ENCODE measurements at places on chromosomes 7 and 10.

GRCh38 chr7:110762546-110763225, 328.2 kb upstream of the LRRN3 start:
- DNase-seq, result no peak

DNA sequence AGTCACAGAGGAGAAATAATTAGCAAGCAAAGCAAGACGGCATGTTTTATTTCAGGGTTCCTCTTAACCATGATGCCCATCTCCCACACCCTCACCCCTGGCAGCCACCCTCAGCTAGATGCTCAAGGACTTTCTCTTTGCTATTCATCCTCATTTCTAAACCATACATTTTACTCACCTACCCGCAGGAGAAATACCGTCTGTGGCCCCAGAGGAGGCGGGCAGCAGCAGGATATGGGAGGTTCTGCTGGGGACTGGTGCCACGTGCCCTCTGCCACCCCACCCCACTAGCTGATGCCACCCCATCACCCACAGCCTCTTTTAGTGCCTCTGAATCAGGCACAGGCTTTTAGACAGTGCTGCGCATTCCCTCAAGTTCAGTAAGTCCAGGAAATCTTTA, 168.7 kb upstream of the ITGB1 start:
- no peak for DNase-seq

DNA sequence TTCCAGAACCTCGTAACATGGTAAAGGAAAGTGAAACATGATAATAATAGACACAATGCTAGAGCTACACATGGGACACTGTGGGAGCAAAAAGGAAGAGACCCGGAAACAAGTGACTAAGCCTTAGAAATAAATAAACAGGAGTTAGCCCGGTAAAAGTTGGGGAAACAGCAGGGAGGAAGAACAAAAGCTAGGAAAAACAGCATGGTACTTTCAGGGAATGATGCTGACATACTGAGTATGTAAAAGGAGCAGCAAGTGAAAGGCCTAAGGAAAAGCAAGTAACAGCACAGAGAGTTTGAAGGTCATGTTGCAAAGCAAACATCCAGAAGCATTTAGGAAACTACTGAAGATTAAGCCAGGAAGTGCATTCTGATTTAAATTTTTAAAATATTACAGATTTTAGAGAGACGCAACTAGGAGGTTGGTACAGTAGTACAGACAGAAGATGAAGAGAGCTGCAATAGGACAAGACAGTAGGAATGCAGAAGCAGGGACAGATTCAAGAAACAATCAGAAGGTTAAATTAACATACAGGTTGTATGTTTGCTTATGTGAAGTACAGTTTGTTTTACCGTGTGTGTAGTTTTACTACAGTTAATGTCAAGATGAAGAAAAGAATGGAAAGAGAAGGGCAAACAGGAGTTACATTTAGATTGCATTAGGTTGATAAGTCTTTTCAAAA, 63.7 kb downstream of the ARHGAP12 start:
- DNase-seq, result no peak

GRCh38 chr7:31646942-31647341, 40.1 kb upstream of the PPP1R17 start:
- DNase-seq, result no peak

- DNase-seq, result no peak
Measured at GRCh38 chr7:158766570-158767281, 62.1 kb upstream of the NCAPG2 start.

DNA sequence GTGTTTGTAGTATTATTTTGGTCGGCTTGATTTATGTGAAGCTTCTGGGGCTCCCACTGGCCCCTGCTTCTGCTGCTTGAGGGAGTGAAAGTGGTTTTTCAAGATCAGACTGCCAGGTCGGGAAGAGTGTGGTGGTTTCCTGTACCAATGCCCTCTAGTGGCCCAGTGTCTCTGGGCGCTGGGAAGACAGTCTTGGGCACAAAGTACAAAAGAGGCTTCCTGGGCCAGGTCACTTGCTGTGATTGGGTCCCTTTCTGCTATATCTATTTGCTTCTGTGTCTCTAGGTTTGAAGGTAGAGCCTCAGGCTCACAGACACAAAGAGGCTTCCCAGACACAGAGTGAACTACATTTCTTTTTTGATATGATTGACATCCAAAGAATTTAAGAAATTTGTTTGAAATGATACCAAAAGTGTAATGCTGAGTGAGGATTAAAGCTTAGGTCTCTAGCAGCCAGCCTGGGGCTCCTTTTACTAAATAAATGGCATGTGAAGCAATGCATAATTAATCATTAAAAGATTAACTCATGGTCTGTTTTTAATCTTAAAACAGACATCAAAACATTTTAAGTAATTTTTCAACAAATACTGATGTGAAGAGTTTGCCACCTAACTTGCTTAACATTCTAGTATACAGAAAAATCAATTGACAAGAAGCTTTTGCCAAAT, 36.3 kb downstream of the ABCB1 start:
- DNase-seq, result peak; percentile 29

- DNase-seq, result no peak
Measured at GRCh38 chr7:2112261-2113198, 120.2 kb downstream of the MAD1L1 start.

DNA sequence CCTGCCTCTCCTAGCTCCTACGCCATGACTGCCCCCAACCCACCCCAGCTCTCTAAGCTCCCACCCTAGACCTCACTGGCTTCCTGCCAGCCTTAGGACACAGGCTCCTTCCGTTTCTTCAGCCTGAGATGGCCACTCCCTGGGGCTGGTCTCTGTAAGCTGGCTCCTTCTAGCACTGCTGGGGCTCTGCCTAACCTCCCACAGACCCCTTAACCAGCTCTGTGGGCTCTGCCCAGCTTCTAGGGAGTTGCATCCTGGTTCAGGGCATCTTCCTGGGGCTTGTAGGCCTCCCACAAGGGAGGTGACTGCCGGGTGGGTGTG, 478.6 kb upstream of the KLF6 start:
- DNase-seq, result no peak

- no peak for DNase-seq
Measured at GRCh38 chr10:68574051-68574450, 13.9 kb downstream of the TET1 start.

DNA sequence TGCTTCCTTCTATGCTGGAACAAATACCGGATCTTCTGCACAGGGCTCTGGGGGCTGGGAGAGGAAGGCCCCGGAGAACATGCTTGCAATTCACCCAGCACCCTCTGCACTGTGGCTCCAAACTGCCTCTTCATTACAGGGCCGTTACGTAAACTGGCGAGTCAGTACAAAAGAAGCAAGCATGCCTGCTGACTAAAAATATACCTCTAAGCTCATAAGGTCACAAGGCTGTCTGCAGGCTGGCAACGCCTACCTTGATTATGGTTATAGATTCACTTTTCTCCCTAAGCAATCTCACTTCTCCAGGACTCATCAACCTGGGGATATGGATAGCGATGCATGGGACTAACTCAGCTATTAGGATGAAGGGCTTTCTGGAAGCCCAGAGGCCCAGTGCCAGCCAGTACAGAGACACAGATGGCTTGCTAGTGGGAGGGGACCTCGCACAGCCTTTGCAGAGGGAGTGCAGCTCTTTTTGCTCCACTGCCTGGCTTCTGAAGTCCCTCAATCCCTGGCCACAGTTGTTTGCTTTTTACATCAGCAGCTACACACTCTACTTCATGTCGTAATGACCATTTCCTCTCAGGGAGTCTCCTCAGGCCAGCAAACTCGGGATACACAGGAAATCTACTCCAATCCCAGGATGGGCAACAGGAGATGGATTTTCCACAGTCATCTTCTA, 96.1 kb downstream of the SH3PXD2A start:
- DNase-seq, result peak; percentile 87

DNA sequence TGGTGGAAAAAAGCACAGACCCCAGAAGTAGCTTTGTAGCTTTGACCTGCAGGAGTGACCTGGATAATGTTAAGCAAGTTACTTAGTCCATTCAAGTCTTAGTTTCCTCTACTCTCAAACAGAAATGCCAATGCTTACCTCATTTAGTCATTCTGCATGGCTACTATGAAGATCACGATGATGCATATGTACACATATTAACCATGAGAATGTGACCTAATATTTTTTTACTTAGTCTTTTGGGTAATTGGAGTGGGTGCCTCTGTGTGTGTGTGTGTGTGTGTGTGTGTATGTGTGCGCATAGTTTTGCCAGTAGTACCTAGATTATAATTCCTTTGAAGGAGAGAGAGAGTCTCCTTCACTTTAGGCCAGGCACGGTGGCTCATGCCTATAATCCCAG, 95.8 kb downstream of the NRP1 start:
- DNase-seq, result no peak

DNA sequence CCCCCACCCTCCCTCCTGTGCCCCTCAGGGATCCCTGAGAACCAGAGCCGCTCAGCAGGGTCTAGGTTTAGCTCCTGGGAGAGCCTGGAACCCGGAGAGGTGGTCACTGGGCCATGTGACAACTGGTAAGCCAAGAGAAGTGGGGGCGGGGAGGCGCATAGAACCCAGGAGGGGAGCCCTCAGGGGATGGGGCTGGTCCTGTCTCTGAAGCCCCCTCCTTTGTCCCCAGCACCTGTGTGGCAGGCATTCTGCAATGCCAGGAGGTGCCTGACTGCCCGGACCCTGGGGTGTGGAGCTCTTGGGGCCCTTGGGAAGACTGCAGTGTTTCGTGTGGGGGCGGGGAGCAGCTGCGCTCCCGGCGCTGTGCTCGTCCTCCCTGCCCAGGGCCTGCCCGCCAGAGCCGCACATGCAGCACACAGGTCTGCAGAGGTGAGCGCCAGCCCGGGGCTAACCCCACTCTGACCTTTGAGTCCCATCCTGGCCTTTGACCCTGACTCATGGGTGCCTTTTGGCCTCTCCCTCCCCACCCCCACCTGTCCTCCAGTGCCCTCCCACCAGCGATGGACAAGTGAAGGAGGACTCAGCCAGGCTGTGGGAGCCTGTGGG, 22.4 kb upstream of the ZNF862 start:
- DNase-seq, result no peak

GRCh38 chr10:62023329-62023728, 121.8 kb downstream of the ARID5B start:
- no peak for DNase-seq

- peak; percentile 68 for DNase-seq
Measured at GRCh38 chr7:101733713-101734475, 83.5 kb upstream of the CUX1 start.

GRCh38 chr10:19778996-19779395, 37.2 kb upstream of the PLXDC2 start:
- no peak for DNase-seq

DNA sequence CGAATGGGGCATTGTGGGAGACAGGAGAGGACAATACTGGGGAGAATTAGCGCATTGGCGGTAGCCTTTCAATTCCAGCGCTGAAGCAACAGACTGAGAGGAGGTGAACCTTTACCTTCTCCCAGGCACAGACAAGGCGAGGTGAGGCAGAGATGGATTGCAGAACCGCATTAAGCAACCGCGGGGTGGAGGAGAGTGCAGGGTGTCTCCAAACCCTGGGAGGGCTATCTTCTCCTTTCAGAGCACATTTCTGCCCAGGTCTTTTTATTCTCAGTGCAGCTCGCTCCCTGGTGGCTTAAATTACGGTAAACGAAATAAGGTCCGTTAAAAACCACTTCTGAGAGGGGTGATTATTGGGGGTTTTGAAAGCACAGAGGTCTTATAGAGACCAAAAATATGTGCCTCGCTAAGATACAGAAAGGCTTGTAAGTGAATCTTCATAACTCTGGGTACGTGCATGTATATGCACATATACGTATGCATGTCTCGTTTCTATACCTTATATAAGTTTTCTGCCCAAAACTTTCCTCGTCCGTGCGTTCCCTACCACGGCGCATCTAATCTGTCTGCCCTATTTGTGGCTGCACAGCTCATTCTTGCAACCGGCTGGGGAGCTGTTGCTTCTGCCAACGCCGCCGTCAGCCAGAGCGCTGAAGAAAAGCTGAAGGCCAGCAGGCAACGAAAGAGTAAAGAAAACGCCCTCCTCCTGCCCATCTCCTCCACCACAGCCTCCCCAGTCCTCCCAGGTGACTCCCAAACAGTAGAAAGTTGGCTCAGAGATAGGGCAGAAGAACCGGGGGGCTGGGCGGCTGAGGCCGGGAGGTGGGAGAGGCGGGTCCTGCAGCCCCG, 895 bp upstream of the ZNF804B start:
- DNase-seq, result no peak

- no peak for DNase-seq
Measured at GRCh38 chr10:61635471-61635870, 27.3 kb upstream of the CABCOCO1 start.
